ENCODE measurements at places on chromosomes 2 and 18.

DNA sequence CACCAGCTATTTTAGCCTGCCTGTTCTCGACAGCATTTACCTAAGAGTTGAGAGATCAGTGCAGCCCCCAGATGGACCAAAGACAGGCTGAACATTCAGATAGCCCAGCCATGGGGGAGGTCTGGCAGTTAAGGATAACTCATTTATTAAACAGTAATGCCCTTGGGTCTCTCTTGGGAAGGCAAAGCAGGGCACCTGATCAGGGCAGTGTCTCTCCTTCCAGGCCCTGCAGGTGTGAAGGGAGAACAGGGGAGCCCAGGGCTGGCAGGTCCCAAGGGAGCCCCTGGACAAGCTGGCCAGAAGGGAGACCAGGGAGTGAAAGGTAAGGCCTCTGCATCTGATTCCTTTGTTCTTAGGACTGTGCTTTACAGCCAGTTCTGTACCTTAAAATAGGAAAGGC, 49.6 kb downstream of the MARCO start:
- DNase-seq: peak; percentile 23

DNA sequence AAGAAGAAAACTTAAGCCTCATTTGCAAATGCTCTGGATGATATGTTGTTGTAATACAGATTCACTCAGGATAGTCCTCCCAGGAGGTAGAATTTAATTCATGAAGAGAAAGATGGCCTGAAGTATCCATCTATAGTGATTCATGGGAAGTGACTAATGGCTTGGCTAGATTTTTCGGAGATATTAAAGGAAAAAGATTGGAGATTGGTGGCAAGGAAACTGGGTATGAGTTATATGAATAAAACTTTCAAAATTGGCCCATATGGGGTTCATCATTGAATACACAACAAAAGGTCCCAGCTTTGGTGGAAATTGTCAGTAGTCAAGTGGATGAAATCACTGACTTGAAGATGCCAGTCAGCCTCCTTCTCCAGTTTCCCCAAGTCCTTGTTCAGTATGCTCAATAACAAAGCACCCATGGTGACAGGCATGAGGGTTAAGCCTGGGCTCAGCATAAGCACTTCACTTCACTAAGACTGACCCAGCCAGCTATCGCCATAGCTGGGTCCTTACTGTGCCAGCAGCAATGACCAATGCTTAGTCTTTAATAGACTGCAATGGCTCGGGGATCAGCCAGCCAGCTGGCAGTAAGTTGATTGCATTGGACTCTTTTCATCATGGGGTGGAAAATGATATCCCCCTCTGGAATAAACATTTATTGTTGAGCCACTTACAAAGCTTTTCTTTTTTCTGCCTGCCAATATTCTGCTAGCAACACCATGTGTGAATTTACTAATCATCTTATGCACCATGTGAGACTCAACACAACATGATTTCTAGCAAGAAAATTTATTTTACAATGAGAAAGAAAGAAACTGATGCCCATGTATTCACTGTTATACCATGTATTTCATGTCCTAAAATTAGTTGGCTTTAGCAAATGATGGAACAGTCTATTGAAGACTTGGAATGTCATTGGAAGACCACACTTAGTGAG, 176.6 kb upstream of the TACR1 start:
- DNase-seq: no peak

DNA sequence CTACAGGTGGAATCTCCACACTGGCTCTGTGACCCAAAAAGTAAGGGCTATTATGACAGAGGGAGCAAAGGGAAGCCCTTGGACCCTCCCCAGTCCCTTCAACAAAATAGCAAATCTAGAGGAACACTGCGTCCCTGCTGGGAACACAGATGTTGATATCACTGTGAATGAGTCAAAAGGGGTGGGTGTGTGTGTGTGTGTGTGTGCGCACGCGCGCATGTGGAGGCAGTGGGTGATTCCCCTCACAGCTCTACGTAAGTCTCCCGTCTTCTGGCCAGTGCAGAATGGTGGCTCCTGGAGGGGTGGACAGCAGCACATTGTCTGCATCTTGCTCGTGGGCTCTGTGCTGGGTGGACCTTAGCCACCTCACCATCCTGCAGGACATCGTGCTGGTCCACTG, 7.8 kb upstream of the C2orf72 start:
- DNase-seq: no peak

- DNase-seq: no peak
Measured at GRCh38 chr2:140990416-140990815, 1140.4 kb downstream of the LRP1B start.

DNA sequence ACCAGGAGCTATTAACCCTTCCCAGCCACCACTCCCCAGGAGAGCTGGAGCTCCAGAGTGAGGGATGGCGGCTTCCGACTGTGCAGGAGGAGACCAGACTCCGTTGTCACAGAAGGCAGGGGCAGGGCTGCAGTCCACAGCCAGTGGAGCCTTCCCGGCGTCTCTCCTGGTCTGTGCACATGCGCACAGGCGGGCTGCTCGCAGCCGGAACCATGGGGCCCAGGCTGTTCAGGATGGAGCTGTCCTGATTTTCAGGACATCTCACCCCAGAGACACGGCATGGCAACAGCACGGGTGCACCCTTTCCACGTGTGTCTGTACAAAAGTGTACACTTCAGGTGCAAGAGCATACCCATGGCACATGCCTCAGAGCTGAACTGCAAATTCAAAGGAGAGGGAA, 28.9 kb downstream of the EIPR1 start:
- DNase-seq: no peak

Measured in WERI-Rb-1 (cell line).